Karpas-422 (cell line): ENCODE measurements at places on chromosomes 6 and 20.

GRCh38 chr6:71056656-71057055 lies 99.8 kb upstream of the B3GAT2 start:
- no peak overlapping the region for H3K27ac ChIP-seq
- H3K4me1 ChIP-seq = peaks cover 1% of the 10 kb centered on the region; the same call in 1 of the 2 replicates
- no peak for DNase-seq
- no peak overlapping the region for H3K4me3 ChIP-seq

- no peaks in the 10 kb centered on the region for H3K27me3 ChIP-seq
- no peaks in the 10 kb centered on the region for H3K4me1 ChIP-seq
- no peak for DNase-seq
Observed at GRCh38 chr20:62208061-62208794, 11.8 kb downstream of the HRH3 start.

- H3K4me3 ChIP-seq = no peak overlapping the region
- no peaks in the 10 kb centered on the region for H3K27me3 ChIP-seq
- H3K27ac ChIP-seq = no peak overlapping the region
- no peak for DNase-seq
- H3K4me1 ChIP-seq = no peaks in the 10 kb centered on the region
Observed at GRCh38 chr6:83294676-83295075, 101.5 kb downstream of the RWDD2A start.

DNA sequence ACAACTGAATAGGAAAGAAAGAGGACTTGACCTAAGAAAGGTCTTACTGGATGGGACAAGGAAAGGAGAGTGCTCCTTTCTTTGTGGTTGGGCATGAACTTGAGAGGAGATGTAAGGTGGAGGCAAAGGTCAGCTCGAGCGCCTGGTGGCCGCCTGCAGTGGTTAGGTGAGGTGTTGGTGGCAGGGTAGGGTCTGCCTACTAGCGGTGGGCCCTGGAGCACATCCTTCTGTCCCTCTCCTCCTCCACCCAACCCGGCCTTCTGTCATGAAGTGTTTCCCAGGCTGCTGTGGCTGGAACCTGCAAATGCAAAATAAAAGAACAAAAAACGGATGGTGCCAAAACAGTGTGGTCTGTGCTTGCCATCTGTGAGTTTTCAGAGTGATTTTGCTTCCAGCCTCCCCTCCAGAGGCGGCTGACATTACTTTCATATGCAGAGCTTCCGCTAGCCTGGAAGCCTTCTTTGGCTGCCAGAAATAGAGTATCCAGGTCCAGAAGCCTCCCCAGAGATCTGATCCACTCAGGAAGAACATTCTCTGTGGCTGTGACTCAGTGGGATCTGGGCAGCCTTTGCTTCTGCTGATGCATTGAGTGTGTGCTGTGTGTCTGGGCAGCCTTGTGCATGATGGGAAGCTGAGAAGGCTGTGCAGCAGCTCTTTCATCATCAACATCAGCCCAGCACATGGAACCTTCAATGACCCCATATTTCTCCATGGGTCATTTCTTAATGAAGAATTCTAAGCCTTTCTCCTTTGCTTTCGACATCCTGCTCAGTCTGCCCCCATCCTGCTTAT lies 79.8 kb upstream of the FAM184A start:
- no peak for DNase-seq
- no peak overlapping the region for H3K4me3 ChIP-seq
- H3K27ac ChIP-seq = no peak overlapping the region
- no peaks in the 10 kb centered on the region for H3K36me3 ChIP-seq
- H3K4me1 ChIP-seq = no peaks in the 10 kb centered on the region
